Transverse colon (tissue), 4 donors: ENCODE measurements at places on chromosomes 6 and 20.

- DNase-seq, result no peak
Measured at GRCh38 chr6:156729248-156729647, 47.9 kb upstream of the ARID1B start.

DNA sequence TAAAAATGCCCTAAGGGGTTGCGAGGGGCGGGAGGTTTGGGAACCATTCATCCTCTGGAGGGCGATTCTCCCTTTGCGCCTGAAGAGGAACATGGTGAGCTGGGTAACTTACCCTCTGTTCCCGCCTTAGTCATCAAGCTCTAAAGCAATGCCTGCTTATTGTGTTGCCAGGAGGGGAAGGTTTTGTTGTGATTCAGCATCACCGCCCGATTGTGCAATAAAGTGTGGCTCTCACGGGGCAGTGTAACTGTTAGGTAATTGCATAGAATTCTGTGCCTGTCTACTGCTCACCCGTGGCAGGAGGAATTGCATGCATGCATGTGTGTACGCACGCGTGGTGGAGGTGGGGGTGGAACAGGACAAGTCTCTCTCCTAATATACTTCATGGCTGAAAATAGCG lies 95.5 kb upstream of the AGPAT4 start:
- peak; percentile 47 for DNase-seq

- DNase-seq, result no peak
Measured at GRCh38 chr20:1277529-1278322, 11.6 kb downstream of the SNPH start.

DNA sequence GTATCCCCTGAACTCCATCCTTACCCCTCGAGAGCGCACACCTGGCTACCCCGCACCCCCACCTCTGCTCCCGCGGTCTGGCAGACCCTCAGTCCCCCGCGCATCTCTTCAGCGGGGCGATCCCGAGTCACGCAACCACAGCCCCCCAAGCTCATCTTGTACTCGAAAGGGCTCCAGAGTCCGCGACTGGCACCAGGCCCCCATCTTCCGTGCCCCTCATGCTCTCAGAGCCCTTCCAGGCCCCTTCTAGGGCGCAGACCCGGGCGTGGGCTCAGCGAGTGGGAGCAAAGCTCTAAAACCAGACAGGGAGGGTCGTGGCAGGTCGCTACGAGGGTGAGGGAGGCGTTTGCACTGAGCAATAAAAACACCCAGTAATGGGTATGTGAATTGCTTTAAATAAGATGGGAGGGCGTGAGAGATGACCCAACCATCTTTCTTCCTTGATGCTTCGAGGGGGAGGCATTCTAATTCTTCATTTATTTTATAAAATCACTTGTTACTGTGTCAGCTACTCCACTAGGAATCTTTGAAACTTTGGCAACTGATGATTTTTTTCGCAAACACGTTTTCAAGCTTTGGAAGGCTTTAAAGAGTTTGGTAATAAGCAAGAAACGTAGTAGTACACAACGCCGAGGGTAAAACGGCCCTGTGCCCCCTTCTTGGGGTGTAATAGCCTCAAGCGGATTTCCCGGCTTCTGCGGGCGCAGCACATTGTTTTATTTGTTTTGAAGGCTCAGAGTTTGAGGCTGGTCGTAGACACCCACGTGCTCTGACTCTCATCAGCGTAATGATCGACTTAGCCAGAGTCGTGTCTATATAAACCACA lies 42.6 kb upstream of the SUPT3H start:
- peak; percentile 56 for DNase-seq

GRCh38 chr6:117007659-117008058 lies 130.6 kb downstream of the RFX6 start:
- no peak for DNase-seq

- no peak for DNase-seq
Measured at GRCh38 chr6:145816392-145816791, 1.8 kb upstream of the FBXO30 start.
